ENCODE measurements at places on chromosomes 11 and 22.
A peak's percentile ranks its signal among the peaks of the same experiment; 100 is the strongest.

GRCh38 chr11:65530157-65530496 is 5.2 kb downstream of the SCYL1 start:
- no peak for DNase-seq

DNA sequence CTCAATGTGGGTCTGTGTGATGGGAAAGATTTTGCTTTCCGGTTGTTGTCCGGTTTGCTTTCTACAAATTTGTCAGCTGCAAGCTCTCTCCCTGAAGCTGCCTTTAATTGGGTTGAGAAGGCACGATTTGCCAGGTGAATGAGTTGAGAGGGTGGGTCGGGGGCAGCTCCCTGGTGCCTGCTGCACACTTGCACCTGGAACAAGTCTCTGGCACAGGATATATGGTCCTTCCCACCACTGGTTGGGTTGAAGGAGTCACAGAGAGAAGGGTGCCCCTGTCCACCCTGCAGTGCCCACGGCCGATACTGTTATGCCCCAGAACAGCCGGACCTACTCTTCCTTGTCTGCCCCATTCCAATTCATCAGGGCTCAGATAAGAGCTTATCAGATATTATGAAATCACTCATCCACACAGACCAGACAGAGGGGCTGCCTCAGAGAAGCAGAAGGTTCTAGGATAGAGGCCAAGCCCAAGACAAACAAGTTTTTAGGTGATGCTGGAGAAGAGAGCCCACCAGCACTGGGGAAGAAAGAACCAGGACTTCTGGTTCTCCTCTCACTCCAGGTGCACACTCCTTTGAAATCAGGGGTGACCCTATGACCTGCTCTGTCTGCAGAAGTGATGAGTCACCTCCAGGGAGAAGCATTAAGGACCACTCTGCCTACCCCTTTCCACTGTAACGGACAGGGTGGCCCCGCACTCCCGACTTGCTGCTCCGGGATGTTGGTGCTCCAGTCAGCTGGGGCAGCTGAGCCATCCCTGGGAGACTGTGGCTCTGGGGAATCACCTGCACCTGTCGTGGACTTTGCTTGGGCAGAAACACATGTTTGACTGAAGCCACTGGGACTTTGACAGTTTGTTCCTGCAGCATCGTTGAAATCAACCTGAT is 45.3 kb downstream of the RTL6 start:
- DNase-seq: no peak

DNA sequence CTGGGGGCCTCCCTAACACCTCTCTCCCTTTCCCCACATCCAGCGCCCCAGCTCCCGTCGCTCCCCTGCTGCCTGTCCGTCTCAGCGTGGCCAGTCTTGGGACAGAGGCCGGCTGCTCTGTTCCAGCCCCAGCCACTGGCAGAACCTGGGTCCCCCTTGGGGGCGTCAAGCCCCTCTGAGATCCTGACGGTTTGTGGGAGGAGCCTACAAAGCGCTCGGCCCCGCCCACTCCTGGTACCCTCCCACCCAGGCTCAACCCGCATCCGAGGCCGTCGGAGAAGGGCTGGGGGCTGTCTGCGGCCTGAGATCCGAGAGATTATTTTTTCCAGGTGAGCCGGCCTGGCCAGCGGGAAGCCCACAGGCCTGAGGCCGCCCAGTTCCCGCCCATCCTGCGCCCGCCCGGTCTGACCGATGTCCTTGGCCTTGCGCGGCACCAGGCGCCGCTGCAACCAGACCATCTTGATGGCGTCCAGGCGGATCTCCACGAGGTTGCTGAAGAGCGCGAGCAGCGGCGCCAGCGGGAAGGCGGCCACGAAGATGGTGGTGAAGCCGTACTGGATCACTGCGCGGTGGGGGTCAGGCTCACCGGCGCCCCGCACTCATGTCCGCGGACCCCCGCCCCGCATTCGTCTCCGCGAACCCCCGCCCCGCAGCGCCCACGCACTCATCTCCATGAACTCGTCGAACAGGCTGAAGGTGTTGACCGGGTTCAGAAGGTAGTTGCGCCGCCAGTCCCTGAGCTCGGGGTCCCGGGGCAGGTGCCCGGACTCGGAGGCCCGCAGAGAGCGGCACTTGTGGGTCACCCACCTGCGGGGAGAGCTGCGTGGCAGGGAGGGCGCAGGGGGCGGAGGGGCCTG is 5.5 kb upstream of the SIGIRR start:
- no peak for DNase-seq

GRCh38 chr11:76654980-76655379 is 15.6 kb downstream of the LRRC32 start:
- no peak for DNase-seq

DNA sequence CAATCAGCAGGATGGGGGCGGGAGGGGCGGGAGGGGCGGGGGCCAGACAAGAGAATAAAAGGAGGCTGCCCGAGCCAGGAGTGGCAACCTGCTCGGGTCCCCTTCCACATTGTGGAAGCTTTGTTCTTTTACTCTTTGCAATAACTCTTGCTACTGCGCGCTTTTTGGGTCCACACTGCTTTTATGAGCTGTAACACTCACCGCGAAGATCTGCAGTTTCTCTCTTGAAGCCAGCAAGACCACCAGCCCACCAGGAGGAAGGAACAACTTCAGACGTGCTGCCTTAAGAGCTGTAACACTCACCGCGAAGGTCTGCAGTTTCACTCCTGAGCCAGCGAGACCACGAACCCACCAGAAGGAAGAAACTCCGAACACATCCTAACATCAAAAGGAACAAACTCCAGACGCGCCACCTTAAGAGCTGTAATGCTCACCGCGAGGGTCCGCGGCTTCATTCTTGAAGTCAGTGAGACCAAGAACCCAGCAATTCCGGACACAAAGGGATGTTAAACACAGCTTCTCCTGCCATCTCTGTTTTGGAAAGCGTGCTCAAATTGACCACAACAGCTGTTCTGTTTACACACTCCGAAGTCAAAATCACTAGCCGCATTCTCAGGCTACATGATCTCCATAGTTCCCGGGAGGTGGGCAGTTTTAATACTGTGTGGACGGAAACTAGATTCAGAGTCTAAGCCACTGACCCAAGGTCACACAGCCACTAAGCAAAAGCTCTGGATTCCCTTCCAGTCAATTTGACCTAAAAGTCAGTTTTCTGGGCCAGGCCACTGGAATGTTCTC is 11.9 kb downstream of the PLAAT2 start:
- DNase-seq: no peak

- DNase-seq: no peak
Observed at GRCh38 chr11:2930704-2931419, 1.6 kb upstream of the PHLDA2 start.

DNA sequence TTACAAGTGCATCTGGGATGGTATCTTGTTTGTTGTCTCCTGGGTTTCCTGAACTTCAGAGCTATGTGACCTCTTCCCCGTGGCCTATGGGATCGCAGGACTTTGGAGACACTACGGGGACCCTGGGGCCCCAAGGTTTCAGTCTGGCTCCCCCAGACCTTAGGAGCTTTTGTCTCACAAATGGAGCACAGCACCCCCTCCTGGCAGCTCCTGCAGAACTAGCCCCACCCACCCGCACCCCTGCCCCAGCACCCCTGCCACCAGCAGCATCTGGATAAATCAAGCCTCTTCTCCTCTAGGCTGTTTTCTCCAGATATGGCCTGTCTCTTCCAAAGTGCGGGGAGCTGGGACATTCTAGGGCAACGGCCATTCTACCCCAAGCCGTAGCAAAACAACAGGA is 10.4 kb downstream of the RCOR2 start:
- DNase-seq: peak; percentile 45

DNA sequence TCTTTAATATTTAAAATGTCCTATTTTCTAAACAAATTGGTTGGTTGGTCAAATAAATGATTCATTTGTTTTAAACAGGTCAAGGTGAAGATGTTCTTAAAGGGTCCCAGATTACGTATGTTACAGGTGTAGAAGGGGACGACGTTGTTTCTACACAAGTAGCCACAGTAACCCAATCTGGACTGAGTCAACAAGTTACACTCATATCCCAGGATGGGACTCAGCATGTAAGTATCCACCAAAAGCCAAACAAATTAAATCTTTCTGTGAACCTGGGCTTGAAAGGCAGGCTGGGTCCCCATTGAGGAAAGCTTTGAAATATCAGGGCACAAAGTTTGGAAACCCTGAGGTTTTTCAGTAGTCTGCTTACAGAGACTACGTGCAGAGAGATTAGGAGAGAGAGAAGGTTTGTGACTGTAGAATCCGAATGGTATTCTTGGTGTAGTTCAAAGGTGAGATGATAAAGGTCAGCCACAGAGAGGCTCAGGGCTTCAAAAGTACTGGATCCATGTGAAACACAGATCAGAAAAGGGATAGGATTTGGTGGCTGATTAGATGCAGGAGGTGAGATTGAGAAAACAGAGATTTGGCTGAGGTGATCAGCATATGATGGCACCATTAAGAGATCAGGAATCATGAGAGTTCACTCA is 51.7 kb downstream of the ZNF143 start:
- no peak for DNase-seq

DNA sequence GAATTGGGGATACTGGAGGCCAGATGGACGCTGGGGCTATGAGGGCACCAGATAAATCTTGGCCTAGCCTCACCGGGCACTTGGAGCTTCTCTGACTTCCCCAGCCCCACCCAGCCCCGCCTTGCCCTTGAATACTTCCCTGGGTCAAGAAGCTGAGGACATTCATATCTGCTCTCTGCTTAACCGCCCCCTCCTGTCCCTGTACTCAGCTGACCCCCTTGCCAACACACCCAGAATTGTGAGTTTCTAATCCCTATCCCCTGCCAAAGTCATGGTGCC is 22.0 kb downstream of the FADS3 start:
- no peak for DNase-seq

DNA sequence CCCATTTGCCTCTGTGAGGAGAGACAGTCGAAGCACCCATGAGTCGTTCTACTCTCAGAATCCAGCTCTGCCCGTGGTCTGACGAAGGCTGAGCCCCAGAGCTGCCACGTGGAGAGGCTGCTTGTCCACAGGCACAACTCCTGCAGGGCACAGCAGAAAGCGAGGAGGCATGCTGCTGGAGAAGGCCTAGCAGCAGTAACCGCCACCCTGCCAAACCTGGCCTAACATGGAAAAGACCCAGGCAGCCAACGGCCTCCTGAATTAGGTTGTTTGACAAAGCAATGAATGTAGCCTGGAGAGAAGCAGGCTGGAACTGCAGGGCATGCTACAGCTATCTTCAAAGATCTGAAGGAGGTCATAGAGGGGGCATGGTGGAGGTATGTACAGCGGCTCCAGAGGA is 89.7 kb downstream of the SNX19 start:
- DNase-seq: no peak

GRCh38 chr11:11660363-11660740 is 38.5 kb upstream of the GALNT18 start:
- DNase-seq: no peak

GRCh38 chr22:24494528-24495364 is at the start of gene UPB1:
Gene UPB1 (plus strand): TSS chr22:24495332. CDS start chr22:24495404, 72 bp downstream.
- DNase-seq: no peak

- no peak for DNase-seq
Observed at GRCh38 chr11:19342036-19342435, 101.3 kb upstream of the E2F8 start.

- no peak for DNase-seq
Observed at GRCh38 chr22:24146194-24146616, 35.1 kb upstream of the SUSD2 start.

- no peak for DNase-seq
Observed at GRCh38 chr22:19793661-19794310, 33.2 kb downstream of the TBX1 start.

GRCh38 chr22:37967637-37968451 is 14.3 kb downstream of the POLR2F start:
- no peak for DNase-seq

- no peak for DNase-seq
Observed at GRCh38 chr11:70433038-70433437, 34.7 kb downstream of the CTTN start.

- peak; percentile 22 for DNase-seq
Observed at GRCh38 chr22:37747080-37747714, 50.3 kb downstream of the TRIOBP start.

- no peak for DNase-seq
Observed at GRCh38 chr11:76234416-76235232, 28.3 kb upstream of the WNT11 start.

- no peak for DNase-seq
Observed at GRCh38 chr22:23552573-23552972, 27.5 kb downstream of the IGLL1 start.

DNA sequence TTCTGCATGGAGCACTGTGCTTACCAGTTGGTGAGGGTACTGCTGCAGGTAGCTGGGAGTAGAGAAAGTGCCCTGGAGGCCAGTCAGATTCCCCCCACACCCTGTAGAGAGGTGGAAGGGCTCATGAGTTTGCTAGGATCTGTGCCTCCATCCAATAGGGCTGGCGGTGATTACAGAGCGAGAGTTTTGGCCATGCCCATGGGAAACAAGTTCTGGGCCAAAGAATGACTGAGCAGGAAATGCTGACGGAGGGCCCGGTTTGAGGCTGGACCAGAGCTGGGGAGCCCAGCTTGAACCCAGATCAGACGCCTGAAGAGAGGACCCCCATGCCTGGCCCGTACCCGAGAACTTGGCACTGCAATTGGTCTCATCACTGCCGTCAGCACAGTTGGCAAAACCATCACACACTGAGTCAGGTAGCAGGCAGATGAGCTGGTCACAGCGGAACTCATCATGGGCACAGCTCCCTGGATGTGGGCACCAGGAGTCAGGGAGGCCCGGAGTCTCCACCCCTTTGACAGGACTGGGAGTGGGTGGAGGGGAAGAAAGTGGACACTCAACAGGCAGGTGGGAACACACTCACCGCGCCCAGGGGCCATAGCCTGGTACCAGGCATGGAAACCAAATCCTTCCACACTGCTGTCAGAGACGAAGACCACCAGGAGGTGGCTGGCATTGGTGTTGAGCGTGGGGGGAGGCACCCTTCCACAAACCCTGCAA is 2.1 kb downstream of the MFRP start:
- DNase-seq: no peak

DNA sequence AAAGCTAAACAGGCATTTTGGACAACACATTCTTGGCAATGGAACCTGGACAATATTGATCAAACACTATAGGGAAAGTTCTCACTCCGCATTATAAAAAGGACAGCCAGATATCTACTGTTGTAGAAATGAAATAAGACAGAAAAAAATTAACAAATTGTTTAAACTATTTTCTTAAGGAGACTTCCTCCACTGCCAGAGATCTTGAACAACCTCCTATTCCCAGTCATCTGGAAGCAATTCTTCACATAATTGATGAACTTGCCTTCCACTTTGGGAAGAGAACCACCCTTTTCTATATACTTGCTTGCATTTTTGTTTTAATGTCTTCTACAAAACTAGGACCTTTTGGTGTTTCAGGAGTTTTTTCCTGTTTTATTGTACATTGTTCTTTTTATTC is 216.1 kb downstream of the CASP12 start:
- DNase-seq: no peak

DNA sequence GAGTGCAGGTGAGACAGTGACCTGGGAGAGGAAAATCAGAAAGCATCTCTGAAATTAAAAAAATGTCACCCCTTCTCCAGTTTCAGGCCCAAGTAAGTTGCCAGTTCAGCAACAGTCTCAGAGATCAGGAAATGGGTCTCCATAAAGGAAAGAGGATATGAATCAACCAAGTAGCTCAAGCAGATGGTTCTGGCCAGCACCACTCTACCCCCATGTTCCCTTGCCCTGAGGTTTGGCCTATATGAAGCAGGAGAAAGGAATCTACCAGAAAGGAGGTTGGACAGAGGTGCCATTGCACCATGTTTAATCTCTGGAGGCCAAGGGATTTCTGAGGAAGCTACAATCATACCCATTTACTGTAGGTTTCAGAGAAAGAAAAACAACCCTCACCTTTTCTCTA is 7.7 kb downstream of the FZD4 start:
- no peak for DNase-seq

GRCh38 chr11:96326959-96327358 is 16.0 kb downstream of the MAML2 start:
- DNase-seq: no peak

GRCh38 chr11:86116386-86116726 is 47.5 kb upstream of the PICALM start:
- DNase-seq: no peak

Data from HAP-1 (cell line).